Anterior cingulate cortex (tissue), 58 donors: ENCODE measurements at places on chromosomes 5 and 9.

- DNase-seq, result no peak
These were observed 72.3 kb downstream of the GCNT1 start for GRCh38 chr9:76531231-76531780.

- no peak for DNase-seq
These were observed 162.8 kb downstream of the KCTD16 start for GRCh38 chr5:144333336-144333920.

DNA sequence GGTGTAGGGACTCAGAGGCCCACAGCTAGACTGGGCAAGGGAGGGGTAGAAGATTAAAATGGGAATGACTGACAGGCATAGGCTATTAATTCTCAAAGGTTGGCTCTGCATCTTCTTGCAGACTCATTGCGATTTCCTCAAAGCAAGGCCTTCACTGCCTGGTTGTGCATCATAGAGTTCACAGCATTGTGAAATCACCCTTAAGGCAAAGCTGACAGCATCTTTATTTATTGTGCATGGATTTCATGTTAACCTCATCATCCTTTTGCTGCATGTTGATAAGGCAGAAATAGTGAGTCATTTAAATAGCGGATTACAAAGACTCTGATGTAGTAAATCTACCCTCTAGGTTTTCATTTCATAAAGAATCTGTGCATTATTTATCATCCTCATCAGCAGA lies 13.6 kb upstream of the PALM2AKAP2 start:
- no peak for DNase-seq

GRCh38 chr9:14819183-14819582 lies 91.0 kb downstream of the FREM1 start:
- DNase-seq, result no peak

GRCh38 chr5:133533541-133533940 lies 78.8 kb downstream of the FSTL4 start:
- DNase-seq, result no peak

DNA sequence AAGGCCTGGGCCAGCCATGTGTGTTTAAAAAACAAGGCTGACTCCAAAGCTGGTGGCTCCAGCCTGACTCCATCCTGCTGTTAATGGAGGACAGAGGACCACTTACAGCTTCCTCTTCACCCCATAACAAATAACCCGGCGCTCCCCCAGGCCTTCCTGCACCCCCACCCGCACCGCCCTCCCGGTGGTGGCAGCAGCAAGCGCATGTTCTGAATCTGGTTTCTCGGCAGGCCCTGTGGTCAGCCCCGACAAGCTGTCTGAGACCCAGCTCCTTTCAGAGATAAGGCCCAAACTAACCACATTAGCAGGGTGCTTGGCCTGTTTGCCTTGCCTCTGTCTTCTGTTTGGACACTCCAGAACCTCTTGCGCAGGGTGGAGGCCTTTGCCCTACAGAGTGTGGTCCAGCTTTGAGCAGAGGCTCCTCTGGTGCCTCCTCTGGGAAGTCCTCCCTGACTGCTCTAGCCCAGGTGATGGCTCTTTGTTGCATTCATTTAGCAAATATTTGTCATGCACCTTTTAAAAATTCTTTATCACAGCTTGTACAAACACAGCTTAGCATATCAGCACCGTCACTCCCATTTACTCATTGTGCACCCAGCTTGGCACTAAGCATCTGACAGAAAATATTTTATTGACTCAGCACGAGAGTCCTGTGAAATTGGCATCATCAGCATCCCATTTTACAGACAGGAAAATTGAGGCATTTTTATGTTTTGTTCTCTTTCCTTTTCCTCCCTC lies 78.4 kb downstream of the NDFIP1 start:
- no peak for DNase-seq

- no peak for DNase-seq
These were observed 616.2 kb downstream of the DNAH5 start for GRCh38 chr5:13328316-13328715.

DNA sequence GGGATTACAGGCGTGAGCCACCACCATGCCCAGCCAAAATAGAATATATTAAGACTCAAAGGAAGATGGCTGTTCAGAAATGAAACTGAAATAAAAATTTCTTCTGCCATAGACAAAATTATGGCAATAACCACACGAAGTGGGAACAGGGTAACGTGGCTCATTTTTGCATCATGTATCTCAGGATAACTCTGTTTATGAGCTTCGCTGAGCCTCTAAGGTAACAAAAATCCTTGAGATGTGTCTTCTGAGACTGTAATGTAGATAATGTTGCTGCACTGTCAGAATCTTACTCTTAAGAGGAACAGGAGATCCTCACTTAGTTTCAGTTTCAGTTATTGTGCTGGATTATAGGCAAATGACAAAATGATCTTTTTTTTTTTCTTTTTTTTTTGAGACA lies 153.8 kb downstream of the GOLPH3 start:
- DNase-seq, result no peak
